ENCODE measurements at places on chromosomes 3 and 15.

- DNase-seq, result no peak
Measured at GRCh38 chr3:134522541-134522940, 36.7 kb downstream of the CEP63 start.

DNA sequence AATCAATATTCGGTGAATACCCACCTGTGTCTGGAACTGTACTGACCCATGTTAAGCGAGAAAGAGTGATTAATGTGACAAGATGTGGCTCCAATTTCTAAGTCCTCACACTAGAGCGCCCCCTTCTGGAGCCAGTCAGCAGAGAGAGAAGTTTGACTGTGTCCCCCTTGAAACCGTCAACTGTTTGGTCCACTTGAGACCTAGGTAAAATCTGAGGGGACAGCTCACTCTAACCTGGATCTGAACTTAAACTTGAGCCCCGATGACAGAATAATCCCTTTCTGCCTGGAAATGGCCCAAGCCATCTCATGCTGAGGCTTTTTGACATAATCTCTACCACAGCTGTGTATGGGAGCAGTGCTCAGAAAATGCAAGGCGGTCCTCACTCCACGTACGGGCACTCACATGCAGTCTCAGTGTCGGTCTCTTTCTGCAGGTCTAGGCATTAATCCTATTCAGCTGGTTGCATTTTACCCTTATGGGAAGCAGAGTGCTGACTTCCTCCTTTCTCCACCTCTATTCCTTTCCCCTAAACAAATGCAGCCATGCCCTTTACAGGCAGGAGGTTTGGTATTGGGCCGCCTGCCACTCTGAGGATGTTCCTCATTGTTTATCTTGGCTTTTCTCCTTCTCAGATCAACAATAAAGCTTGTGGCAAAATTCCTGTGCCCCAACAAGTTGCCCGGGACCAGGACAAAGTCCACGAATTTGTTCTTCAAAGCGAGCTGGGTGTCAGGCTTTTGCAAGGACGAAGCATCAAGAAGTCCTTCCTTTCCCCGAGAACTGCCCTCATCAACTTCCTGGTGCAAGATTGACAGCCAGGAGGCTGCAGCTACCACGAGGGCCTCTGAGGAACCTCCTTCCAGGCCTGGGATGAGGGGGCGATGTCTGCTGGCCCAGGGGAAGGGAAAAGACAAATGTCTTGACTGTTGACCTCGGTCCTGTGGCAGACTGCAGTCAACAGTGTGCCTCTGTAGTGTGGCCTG, 47.5 kb upstream of the LIMD1 start:
- no peak for DNase-seq

GRCh38 chr15:56244811-56245576, 1.3 kb upstream of the RFX7 start:
- DNase-seq, result no peak

- no peak for DNase-seq
Measured at GRCh38 chr3:10116138-10116460, 624 bp downstream of the BRK1 start.

DNA sequence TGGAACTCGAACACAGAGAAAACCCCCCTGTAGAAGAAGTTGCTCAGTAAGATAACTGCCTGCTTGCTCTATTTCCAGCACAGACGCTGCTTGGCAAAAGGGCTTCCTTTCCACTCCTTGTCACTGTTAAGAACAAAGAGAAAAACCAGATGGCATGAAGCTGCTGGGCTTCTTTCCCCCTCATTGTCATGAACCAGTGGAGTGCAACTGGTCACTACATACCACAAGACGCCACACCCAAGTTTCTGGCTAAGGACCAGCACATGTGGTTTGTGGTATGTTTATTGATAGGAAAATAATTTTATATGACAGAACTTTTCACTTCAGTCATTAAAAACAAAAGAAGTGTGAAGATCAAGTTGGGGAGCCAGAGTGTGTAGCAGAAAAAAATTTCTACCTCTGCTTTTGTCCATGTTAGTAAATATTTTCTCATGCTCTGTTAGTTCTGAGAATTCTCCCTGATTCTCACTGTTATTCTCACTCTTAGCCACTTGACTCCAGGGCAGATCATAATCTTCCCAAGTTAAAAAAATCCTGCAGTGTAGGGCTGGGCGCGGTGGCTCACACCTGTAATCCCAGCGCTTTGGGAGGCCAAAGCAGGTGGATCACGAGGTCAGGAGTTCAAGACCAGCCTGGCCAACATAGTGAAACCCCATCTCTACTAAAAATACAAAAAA, 37.9 kb downstream of the CLK3 start:
- no peak for DNase-seq

GRCh38 chr3:38521391-38521987, 25.3 kb downstream of the EXOG start:
- peak; percentile 48 for DNase-seq

Data from GM19239 (cell line).